ENCODE measurements at places on chromosomes 1 and 21.

DNA sequence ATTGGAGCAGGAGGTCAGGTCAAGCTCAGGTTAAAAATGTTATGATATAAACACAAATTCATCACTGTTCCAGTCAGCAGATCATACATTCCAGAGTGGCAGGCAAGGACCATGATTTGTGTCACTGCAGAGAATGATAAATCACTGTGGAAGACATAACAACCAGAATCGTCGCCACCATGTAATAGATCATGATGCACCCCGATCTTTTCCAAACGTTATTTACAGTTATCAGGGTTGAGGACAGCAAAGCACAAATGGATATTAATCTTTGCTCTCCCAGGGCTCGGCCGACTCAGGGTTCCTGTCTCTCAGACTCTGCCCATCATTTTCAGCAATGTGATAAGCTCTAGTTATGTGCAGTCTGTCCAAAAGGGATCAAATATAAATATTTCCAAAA lies 122.7 kb downstream of the ZBTB18 start:
- DNase-seq, result no peak

DNA sequence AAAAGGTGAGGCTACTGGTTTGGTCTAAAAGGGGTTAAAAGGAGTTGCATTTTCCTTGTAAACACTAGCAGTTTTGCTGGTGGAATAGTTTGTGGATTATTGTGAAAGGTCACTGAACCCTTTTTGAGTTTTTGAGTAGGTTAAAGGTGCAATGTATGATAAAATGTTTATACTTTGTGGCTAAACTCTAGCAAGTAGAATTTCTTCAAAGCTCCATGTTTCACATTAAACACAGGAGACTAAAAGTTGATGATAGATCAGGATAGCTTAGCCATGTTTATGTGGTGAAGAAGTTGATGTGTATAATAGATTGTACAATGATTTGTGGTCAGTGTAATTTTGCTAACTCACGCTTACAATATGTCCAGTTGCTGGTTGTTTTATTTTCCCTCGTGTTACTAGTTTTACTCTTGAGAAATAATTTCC lies 13.1 kb downstream of the ZNF326 start:
- no peak for DNase-seq

DNA sequence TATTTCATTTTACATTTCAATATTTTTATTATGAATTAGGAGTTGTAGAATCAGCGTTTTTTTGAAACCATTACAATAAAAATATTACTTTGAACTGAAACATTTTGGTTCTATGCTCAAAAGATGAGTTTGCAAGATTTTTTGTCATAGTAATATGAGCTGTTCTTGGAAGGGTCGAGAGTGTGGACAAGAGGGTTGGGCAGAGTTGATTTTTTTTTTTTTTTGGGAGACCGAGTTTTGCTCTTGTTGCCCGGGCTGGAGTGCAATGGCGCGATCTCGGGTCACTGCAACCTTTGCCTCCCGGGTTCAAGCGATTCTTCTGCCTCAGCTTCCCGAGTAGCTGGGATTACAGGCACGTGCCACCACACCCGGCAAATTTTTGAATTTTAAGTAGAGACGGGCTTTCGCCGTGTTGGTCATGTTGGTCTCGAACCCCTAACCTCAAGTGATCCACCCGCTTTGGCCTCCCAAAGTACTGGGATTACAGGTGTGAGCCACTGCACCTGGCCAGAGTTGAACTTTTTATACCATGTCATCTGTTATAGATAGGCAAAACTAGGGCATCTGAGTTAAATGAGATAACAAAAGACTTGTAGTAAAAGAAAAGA lies 3.3 kb downstream of the CACYBP start:
- DNase-seq, result no peak

- DNase-seq, result no peak
These were observed 57.9 kb upstream of the ADORA3 start for GRCh38 chr1:111561328-111561727.

GRCh38 chr1:214678386-214678785 lies 75.4 kb downstream of the CENPF start:
- peak; percentile 36 for DNase-seq

- DNase-seq, result peak; percentile 85
These were observed 20.7 kb downstream of the CD34 start for GRCh38 chr1:207890136-207890738.

- DNase-seq, result no peak
These were observed 10.1 kb upstream of the ELAVL4 start for GRCh38 chr1:50098591-50099021.

DNA sequence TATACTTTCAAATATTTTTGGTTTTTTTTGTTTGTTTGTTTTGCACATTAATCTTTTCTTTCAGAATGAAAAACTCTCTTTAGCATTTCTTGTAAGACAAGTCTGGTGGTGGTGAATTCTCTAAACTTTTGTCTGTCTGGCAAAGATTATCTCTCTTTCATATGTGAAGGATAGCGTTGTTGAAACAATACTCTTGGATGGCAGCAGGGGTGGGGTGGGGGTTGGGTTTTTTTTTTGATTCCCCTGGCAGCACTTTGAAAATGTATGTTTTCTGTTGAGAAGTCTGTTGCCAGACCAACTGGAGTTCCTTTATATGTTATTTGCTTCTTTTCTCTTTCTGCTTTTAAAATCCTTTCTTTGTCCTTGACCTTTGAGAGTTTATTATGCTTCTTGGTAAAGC lies 160.2 kb downstream of the VAV3 start:
- no peak for DNase-seq
